Stimulated activated CD8-positive, alpha-beta memory T cell treated with anti-CD3 and anti-CD28 coated beads, Interleukin-15, amount 100 ng/mL, for 48 hours (primary cell): ENCODE measurements at places on chromosomes 3 and 15.

- no peak for DNase-seq
These were observed 29.5 kb downstream of the CLEC3B start for GRCh38 chr3:45055411-45056143.

DNA sequence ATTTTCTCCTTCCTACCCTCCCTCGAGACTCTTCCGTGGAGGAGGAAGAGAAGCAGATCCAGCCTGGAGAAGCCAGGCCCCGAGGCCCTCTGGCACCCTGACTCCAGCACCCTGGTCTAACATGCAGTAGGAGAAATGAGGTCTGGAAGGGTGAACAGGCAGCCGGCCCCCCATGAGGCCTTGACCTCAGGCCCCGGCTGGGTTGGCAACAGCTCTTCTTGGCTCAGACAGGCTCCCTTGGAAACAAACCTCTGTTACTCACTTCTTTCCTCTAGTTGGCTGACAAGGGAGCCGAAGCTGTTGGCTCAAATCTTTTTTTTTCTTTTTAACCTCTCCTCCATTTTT lies 73.4 kb downstream of the CPN2 start:
- no peak for DNase-seq

DNA sequence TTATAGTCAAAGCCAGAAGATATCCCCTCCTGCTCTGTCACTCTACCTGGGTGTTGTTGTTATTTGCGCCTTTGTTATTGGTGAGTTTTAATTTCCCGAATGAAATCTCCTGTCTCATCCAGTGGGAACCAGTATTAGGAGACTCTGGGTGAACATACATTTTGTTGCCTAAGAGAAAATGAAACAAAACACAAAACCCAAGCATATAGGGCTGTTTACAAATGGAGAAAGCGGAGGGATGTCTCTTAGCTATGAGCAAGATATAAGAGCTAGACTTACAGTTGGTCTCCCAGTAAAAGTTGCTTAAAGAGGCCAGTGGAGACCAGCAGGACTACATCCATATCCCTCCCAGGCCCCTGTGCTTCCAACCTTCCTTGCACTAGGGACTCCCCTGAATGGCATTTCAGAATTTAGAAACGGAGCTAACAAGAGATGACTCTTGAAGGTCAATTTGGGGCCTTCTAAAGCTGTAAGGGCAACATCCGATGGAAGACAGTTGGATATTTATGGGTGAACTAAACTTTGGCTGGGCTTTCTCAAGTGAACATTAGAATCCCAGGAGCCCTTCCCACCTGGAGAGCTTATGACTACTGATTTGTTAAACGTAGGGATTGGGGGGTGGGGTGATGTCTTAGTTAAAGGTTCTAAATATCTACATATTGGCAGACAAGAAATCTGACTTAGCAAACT lies 2.7 kb downstream of the EOMES start:
- no peak for DNase-seq

DNA sequence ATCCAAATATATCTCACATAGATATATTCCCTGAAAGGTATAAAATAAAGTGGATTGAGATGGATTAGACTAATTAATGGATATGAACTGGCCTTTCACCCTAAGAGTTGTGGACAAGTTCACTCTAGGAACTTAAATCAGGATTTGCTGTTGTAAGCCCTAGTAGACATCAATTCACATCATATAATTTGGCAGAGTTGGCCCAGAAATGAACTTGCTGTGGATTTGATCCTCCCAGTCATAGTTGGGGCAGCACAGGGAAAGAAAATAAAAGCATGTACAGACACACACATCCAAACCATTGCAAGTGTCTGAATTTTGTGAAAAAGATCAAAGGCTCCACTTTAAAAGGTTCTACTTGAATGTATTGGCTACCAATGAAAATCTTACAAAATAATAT lies 734.7 kb upstream of the NR2F2 start:
- no peak for DNase-seq

GRCh38 chr3:127750226-127751031 lies 71.9 kb downstream of the MGLL start:
- no peak for DNase-seq

- no peak for DNase-seq
These were observed 17.1 kb downstream of the LIMD1 start for GRCh38 chr3:45611628-45612081.

- DNase-seq: no peak
These were observed 79.6 kb downstream of the CDIN1 start for GRCh38 chr15:36658898-36659639.

- no peak for DNase-seq
These were observed 1.1 kb downstream of the CLCN2 start for GRCh38 chr3:184360070-184360928.

- DNase-seq: no peak
These were observed 189.8 kb downstream of the PLCL2 start for GRCh38 chr3:17074559-17074958.

DNA sequence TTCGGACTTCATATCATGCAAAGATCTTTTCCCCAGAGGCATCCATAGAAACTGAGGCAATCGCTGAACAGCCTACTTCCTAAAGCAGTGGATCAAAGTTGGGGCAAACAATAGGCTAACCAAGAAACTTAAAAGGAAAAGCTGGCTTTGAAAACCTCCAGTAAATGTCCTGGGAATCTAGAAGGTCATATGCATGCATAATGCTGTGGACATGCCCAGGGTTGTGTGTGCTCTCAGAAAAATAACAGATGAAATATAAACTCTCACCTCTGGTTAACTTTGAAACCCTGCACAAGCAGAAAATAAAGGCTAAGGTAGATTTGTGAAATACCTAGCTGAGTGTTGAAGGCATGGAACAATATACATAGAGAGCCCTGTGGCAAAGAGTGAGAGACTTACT lies 96.3 kb downstream of the MYO9A start:
- no peak for DNase-seq

GRCh38 chr15:83928392-83928734 lies 274.4 kb downstream of the ADAMTSL3 start:
- DNase-seq: no peak

GRCh38 chr3:99781761-99782160 lies 35.9 kb upstream of the CMSS1 start:
- DNase-seq: no peak

- DNase-seq: no peak
These were observed 19.7 kb upstream of the DENND4A start for GRCh38 chr15:65811835-65812234.

DNA sequence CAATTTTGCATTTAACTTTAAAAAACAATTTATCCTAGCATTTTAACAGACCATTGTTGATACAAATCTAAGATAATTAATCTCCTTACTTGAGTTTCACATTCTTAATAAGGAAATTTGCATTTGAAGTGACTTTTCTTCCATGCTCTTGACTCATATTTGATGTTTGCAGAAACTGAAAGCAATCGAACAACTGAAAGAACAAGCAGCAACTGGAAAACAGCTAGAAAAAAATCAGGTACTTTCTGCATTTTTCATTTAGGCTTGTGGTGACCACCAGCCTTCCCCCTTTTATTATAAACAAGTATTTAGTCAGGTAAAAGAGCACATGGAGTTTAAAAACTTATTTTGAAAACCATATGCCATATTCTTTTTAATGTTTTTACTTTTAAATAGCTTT lies 20.1 kb upstream of the SELENOT start:
- DNase-seq: no peak

DNA sequence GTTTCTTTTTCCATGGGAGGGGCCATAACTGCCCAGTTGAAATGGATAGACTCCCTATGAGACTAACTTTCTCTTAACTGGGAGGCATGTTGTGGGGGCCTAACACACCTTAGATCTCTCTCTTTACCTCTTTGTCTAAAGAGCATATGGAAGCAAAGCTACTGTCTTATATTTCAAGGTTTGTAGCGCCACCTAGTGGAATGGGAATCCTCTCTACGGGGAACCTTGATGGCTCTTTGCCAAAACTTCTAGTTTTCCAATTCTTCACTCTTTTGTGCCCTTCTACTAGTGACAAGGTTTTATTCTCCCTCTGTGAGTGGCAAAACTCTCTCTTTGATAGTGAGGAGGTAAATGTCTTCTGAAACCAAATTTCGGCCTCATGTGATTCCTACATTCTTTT lies 1030.4 kb upstream of the CADM2 start:
- DNase-seq: no peak

- no peak for DNase-seq
These were observed 6.5 kb downstream of the FOXP1 start for GRCh38 chr3:71577011-71577410.

- no peak for DNase-seq
These were observed 19.8 kb upstream of the CHCHD6 start for GRCh38 chr3:126684218-126684751.

- DNase-seq: no peak
These were observed 200.7 kb downstream of the RORA start for GRCh38 chr15:61028427-61028826.

DNA sequence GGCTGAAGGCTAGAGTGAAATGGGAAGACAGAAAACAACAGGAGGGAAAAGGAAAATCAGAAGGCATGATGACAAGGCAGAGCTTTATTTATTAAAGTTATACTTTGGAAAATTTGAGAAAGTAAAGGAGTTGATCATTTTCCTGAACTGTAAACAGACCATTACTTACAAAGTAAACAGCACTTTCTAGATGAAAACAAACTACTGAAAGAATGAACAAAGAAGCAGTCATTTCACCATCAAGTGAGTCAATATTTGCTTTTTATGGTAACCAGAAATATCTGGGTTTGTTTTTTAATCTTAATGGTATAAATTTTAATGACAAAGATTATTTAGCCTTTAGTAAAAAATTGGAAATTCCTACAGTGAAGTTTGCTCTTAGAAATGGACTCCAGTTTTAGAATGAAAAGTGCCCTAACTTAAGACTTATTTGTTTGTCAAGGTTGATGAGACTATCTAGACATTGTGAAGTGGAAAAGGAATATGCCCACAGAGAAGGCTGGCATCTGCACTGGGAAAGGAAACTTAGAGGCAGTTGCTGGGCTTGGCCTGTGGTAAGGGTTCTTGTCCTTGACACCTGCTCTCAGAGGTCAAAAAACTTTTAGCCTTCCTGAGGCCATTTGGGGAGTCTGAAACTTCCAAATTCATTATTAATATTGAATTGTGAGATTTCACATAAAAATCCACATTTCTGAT lies 47.2 kb downstream of the SPTSSB start:
- no peak for DNase-seq

DNA sequence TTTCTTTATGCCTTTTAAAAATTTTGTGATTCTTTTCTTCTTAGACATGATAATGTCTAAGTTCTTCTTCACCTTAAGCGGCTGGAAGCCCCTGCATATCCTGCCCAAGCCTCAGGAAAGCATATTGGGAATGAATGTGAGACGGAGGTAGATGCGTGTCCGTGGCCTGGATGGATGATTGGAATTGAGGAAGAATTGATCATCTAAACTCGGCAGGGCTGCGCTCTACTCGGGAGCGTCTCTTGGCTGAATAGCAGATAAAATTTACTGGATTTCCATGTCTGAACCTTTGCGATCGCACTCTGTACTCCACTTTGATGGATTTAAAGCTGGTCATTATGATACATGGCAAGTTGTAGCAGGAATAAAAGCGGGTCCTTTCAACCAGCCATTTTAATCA lies 406.7 kb upstream of the ONECUT1 start:
- no peak for DNase-seq

GRCh38 chr3:4063916-4064574 lies 239.1 kb upstream of the SETMAR start:
- no peak for DNase-seq

DNA sequence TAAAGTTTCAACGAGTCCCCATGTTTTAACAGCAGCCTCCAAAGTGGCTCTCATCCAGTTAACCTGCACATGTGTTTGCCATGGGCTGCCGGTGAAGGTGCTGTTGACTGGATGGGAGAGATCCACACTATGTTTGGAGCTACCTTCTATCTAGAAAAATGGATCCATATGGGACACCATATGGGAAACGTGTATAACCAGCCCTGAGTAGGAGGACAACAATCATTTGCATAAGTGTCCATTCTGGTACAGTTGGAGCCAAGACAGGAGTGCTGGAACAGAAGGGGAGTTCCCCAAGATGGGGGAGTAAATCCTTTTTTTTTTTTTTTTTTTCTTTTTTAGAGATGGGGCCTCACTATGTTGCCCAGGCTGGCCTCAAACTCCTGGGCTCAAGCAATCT lies 36.6 kb downstream of the MKRN2 start:
- DNase-seq: no peak

GRCh38 chr15:66004618-66005262 lies 135.4 kb downstream of the RAB11A start:
- DNase-seq: no peak

DNA sequence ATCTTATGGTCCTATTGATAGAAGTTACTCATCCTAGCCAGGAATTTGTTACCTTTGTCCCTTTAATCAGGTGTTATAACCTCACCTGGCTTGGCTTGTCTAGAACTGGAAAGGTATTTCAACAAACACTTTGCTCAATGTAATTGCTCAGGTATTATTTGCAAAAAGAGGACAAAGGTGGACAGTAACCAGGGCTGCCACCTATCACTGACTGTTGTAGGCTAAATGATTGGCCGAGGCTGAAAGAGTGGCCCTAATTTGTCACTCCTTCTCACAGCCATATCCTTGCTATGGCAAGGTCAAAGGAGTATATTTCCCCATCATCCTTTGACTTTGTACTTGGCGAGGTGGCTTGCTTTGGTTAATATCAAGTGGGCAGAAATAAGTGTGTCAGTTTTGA lies 2.7 kb upstream of the SELENOS start:
- DNase-seq: no peak

DNA sequence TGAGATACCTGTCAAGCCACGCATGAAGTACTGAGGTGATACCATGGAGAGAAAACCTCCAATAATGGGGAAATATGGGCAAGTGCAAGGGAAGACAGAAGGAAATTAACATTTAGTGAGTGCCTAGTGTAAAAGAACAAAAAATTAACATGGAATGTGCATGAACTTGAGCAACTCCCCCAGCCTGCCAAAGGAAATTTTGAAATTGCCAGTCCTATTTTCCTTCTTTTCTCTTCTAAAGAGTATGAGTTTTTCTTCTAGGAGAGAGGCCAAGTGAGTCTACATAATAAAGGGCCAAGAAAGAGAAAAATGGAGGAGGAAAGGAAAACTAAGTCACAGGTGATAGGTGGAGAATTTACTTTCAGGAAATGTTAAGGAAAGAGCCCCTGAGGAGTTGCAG lies 602.4 kb upstream of the MDFIC2 start:
- DNase-seq: no peak

DNA sequence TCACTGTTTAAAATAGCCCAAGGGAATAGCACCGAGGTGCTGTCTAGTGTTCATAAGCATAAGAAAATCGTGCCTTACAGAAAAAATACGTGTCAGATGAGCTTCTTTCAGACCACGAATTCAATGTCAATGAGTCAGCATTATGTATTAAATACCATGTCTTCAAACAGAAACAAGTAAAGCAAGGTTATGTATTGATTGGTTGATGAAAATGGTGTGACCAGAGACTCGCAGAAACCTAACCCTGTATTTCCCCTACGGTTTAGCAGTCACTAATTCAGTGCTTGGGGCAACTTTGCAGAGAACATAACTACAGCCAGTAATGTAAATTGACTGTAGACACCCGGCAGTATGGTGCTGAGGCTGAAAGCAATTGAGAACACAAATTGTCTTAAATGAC lies 307.7 kb downstream of the IL5RA start:
- DNase-seq: no peak
